GDM1 (cell line): ENCODE measurements at places on chromosomes 11 and 22.

- no peak for DNase-seq
These were observed 7.1 kb upstream of the CD44 start for GRCh38 chr11:35131886-35132285.

GRCh38 chr11:88704485-88704884 lies 361.3 kb downstream of the GRM5 start:
- DNase-seq = no peak

GRCh38 chr11:81174646-81175330 lies 1558.9 kb downstream of the FAM181B start:
- DNase-seq = no peak

DNA sequence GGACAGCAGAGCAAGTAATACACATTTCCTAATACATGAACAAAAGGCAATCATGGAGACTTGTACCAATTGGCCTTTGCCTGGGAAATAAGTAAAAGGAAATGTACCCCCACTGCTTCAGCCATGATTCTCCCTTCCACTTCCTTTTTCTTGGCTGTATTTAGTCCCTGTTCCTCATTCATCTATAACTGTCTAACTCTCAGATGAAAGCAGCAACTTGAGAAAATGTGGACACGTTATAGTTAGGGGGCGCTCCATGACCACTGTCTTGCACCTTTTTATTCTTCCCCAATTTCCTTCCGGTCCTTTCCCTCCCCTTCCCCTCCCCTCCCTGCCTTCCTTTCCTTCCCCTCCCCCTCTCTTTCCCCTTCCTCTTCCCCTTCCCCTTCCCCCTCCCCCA lies 61.3 kb upstream of the BARX2 start:
- no peak for DNase-seq

- no peak for DNase-seq
These were observed 20.1 kb upstream of the CHADL start for GRCh38 chr22:41260871-41261270.

- DNase-seq = no peak
These were observed 14.5 kb downstream of the SEPTIN3 start for GRCh38 chr22:41983513-41984405.

- no peak for DNase-seq
These were observed 49.3 kb upstream of the THY1 start for GRCh38 chr11:119472186-119472855.

DNA sequence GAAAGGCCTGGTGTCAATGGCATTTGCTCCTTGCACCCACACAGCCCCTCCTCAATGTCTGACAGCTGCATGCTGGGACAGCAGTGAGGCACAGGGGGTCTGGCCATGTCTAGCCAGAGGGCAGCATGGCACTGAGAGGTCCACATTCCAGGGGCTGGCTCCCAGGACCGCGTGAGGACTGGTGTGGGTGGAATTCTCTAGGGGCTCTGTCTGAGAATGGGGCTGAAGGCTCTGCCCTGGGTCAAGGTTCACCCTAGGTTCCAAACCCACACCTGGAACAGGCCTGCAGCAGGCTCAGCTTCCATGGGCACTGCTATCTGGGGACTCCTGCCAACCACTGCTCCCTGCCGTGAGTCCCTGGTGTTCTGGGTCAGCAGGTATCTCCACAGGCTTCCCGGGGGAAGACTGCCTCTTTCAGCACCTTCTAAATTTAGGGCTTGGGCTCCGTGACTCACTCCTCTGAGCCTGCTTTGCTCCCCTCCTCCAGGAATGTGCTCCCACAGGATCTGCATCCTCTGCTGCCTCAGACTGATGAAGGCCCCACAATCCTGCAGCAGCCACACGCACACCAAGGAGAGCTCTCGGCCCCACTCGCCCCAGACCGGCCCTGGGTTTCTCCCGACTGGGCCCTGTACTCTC lies 4.2 kb downstream of the STARD10 start:
- no peak for DNase-seq

DNA sequence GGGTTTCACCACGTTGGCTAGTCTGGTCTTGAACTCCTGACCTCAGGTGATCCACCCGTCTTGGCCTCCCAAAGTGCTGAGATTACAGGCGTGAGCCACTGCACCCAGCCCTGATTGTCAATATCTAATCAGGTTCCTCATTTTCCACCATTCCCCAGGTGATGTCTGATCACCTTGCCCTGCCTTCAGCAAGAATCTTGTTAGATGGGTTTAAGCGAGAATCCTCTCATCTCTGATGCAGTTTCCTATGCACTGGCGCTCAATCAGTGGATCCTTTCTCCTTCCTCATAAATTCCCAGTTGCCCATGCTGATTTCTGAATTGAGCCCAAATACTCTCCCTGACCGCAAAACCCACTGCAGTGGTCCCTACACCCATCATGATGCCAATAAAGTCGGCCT lies 664 bp upstream of the ZC3H7B start:
- DNase-seq = no peak

DNA sequence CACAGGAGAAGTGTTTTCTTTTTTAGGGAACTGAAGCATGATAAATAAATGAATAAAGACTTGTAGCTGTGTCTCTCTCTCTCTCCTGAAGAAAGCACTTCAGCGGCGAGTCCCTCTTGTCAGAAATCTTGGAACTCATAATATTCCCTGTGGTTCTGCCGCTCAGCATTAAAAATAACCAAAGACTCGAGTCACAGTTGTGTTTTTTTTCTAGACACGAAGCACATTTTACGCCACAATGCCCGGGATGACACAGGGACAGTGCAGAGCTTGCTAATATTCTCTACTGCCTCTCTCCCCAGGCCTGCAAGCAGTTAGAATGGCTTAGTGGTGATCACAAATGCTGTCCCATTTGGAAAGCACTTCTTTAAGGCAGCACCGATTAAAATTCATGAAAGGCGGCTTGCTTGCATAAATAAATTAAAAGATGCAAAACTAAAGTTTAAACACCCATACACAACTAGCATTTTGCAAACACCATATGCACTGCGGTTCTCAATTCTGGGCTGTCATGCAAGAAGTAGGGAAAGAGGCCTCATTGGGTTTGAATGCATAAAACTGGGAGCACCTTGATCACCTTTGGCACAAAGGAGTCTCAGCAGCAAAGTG lies 597.4 kb downstream of the SOX6 start:
- DNase-seq = no peak

- no peak for DNase-seq
These were observed 723 bp downstream of the FOXRED2 start for GRCh38 chr22:36505998-36506635.

- no peak for DNase-seq
These were observed 105.6 kb downstream of the RBFOX2 start for GRCh38 chr22:35923026-35923425.

DNA sequence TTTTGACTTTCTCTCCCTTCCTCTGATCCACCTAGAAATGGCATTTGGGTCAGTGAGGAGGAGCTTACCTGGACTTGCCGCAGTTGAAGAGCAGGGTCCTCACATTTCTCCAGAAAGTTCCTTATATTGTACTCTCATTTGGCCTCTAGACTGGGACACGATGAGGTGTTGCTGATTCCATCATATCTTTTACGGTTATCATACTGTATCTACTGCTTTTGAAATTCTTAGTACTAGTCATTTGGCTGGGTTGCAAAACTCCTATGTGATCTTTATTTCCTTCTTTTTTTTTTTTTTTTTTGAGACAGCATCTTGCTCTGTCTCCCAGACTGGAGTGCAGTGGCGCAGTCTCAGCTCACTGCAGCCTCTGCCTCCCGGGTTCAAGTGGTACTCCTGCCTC lies 58.7 kb upstream of the FAM181B start:
- DNase-seq = no peak

DNA sequence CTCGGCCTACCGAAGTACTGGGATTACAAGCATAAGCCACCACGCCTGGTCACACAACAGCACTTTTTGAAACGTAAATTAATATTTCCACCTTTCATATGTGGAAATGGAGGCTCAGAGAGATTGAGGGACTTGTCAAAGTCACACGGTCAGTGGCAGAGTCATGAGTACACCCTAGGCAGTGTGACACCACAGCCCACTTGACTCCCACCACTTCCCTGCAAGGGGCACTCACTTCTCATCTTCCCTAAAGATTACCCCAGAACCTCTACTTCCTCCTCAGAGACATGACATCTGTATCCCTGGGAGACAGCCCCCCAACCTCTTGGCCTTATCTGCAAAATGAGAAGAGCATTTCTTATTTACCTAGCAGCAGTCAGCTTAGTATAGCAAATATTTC lies 16.5 kb upstream of the MYOD1 start:
- no peak for DNase-seq

DNA sequence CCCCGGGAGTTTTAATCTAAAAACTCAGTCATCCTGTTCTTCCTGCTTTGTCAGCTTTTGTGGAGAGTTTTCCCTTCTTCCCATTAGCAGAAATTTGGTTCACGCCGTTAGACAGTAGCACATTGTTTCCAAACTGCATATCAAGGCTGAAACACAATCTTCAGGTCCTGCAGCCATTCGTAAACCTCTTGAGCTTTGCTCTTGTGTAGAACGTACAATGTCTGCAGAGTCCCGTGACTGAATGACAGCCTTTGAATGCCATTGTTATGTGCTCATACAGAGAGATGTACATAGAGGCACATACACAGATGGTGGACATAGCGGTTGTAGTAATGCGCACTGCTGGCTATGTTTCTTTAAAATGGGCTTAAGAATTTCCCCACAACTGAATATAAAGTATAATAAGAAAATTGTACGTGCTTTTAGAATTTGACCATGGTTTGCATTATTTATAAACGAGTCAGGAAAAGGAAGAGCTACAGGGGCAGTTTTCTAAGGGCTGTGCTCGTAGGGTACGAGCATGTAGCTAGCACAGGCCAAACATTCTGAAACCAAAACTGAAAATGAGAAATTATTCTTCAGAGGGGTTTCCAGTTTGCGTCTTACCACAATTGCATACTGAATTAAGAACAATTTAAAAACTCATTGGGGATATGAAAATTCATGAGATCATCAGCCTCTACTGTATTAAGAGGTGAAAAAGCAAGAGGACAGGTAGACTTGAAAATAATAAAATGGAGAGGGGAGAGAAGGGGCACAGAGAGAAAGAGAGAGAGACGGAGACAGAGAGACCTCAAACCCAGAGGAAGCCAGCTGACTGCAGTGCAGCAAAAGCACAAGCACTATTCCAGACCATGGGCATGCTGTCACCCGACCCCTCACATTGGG lies 310.1 kb downstream of the CADM1 start:
- no peak for DNase-seq

GRCh38 chr11:92765965-92766371 lies 203.5 kb upstream of the MTNR1B start:
- DNase-seq = peak; percentile 63

- DNase-seq = no peak
These were observed 1.8 kb upstream of the SNU13 start for GRCh38 chr22:41690476-41690875.

DNA sequence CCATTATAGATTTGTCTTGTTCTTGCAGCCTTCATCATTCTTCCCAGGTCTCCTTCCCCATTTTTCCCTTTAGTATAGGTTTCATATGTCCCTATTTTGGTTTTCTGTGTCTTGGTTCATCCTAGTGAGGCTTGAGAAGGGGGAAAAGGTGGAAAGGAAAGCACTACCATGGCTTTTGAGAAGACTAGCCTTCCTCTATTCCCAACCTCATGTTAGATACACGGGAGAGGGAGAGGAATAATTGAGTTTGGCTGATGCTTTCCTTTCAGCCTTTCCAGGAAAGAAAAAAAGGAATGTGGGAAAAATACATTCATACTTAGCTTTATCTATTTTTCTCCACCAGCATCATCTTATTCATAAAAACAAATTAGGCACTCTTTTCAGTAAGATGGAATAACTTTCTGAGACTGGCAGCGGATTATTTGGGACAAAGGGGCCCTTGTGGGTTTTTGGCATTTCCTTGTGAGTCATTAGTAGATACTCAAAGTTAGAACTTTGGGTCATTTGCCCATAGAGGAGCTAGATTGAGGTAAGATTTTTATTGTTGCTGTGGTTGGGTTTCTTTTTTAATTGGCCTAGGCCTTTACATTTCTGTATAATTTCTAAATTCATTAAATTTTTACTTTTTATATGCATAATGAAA lies 23.8 kb downstream of the CAPRIN1 start:
- no peak for DNase-seq

DNA sequence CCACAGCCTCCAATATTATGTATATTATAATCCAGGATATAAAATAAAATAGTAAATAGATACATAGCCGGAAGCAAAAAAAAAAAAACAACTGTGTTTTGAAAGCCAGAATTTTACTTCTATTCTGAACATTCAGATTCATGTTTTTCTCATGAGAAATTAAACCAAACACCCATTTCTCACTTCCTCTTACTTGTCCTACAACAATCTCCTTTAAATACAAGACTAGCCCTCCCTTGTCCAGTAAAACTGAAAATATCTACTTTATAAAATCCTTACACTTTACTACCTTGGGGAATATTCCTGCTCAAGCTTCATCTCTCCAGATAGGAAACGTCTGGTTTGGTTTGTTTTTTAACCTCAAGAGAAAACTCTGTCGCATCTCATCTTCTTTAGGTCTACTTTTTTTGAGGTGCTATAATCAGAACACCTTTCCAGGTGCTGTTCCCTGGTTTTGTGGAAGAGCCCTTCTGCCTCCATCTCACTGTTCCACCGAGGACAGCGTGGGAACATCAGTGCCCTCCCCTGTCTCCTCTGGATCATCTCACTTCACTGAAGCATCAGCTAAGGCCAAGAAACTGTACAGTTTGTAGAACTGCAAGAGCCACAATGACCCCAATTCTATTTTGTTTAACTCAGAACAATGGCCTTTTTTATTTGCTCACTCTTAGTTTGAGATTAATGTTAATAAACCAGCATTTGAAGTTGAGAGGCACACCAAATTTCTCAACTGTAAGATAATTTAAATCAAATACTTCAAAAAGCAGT lies 82.0 kb upstream of the ARHGAP32 start:
- no peak for DNase-seq

GRCh38 chr11:84828616-84829015 lies 798.5 kb downstream of the DLG2 start:
- no peak for DNase-seq

DNA sequence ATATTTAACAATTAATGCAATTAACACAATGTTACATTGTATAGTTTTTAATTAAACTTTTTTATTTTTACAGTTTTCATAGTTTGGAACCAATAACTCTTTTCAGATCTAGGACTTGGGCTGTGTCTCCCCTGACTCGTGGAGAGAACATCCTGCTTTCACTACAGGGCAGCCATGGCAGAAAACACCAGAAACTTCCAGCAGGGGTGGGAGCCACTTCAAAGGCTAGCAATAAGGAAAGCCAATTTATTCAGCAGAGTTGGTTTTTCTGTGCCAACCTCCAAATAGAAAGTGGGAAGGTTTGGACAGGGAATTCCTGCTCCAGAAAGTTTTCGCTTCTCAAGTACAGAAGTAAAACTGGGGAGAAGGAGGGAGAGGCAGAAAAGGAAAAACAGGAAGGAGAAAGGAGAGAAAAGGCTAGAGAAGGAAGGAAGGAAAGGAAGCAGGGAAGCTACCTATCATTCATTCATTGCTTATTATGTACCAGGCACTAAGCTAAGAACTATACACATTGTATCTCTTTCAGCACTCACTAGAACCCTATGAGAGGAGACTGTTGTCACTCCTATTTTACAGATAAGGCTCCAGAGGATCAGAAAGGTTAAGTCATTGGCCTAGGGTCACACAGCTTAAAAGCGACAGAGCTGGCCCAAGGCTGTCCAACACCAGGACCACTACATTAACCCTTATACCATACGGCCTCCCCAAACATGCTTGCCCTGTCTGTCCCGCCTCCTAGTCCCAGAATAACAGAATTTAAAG lies 54.8 kb upstream of the CREB3L1 start:
- no peak for DNase-seq
